ENCODE measurements at places on chromosomes 1 and 21.

- DNase-seq, result no peak
These were observed 462.3 kb upstream of the NFIA start for GRCh38 chr1:60620087-60620486.

DNA sequence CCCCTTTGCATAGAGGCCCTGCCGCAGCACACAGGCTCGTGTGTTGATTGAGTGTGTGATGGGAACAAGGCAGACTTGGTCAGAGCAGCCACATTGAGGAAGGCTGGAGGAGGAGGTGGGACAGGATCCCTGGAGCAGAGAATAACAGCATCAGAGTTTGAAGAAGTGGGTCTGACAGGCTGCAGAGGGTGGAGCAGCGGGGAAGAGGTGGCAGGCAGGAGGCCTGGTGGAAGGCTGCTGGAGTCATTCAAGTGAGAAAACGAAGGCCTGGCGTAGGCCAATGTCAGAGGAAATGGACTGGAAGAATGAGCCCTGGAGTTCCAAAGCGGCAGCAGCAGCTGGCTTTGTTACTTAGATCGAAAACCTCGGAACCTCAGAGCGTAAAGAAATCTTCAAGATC lies 115.0 kb upstream of the GRIK3 start:
- no peak for DNase-seq

DNA sequence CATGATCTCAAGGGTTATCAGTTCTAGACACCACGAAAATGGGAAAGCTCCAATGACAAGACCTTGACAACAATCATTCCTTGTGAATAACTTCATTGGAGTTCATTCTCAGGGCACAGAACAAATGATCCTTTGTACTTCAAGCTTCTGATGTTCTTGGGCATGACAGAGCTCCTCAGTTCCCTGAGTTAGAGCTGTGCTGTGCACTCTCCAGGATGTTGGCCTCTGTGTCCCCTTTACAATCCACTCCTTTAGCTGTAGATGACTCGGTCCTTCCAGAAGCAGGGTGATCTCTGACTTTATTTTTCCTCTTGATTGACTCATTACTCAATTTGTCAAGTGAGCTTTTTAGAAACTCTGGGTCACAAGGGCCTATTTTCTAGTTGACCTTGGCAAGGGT lies 3.9 kb upstream of the FAM78B start:
- no peak for DNase-seq

DNA sequence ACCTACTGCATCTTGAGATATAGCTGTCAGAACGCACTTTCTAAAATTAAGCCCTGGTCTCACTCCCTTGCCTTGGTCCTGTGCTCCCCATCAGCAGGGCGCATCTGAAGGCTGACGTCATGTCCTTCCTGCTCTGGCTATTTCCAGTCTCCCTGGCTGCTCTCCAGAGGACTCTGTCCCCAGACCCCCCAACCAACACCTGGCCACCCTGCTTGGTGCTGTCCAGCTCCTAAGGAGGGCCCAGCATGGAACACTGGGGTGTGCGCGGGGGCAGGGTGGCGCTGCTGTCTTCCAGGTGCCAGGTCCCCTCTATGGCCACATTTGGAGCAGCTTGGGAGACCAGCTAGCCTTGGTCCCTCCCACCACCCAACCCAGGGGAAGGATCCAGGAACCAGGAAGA lies 8.3 kb downstream of the TNNT2 start:
- DNase-seq, result no peak

DNA sequence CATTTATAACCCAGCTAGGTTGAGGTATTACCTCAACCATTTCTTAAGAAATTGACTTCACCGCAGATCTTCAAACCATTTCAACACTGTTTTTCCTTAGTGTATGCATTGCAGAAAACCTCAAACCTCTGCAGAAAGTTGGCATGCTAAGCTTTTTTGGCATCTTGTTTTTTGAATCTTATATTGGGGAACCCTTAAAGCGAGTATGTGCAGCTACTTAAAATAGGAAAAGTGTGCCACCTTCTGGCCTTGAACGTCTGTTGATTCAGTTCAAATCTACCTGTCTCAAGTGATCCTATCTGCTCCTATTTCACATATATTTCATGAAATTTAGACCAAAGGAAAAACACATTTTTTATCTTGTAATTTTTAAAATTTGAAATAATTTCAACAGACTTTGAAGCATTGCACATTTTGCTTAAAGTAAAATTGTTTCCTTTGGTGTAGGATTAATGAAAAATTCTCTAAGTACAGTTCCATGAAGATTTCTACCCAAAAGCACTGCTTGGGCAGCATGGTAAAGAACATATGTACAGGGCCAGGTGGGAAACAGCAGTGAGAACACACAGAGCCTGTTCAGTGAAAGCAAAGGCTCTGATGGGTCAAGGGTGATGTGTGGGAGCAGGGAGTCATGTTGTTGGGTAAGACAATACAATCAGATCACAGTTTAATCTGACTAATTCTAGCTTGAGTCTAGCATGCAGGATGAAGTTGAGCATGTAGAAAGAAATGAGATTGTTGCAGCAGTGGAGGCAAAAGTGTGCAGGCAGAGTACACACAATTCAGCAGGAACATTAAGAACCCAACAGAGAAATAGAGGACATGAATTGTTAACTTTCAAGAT lies 17.2 kb downstream of the HENMT1 start:
- DNase-seq, result peak; percentile 55

- no peak for DNase-seq
These were observed 4.7 kb downstream of the AKR7A3 start for GRCh38 chr1:19283891-19284290.

GRCh38 chr1:203038891-203039608 lies 12.8 kb downstream of the PPFIA4 start:
- DNase-seq, result peak; percentile 77

- DNase-seq, result no peak
These were observed 46.5 kb upstream of the PARP1 start for GRCh38 chr1:226454349-226454748.

DNA sequence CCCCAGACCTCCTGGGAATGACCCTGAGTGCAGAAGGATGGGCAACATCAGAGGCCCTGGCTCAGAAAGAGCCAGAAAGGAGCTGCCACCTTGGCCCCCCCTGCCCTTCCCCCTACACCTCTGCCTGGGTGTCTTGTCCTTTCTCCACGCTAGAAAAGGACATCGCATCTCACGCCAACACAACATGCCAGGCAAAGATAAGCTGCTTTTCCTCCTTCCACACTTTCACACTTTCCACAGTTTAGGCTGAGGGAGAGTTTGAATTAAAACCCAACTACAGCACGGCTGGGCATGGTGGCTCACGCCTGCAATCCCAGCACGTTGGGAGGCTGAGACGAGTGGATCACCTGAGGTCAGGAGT lies 109.5 kb downstream of the SPSB1 start:
- no peak for DNase-seq

DNA sequence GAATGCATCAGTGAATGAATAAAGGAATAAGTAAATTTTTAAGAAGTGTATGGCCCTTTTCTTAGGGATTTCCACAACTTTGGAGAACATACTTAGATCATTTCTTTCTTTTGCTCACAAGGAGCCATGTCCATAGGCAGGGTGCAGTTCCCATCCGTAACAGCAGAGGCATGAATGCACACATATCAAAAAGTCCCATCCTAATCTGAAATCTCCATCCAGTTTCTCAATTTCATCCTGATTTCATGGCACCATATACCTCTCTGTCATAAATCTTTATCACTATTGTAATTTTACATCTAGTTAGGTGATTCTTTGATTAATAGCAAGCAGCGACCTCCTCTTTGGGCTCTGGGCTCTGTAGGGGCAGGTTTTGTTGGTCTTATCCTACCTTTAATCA lies 359.2 kb downstream of the RRAGC start:
- DNase-seq, result no peak

DNA sequence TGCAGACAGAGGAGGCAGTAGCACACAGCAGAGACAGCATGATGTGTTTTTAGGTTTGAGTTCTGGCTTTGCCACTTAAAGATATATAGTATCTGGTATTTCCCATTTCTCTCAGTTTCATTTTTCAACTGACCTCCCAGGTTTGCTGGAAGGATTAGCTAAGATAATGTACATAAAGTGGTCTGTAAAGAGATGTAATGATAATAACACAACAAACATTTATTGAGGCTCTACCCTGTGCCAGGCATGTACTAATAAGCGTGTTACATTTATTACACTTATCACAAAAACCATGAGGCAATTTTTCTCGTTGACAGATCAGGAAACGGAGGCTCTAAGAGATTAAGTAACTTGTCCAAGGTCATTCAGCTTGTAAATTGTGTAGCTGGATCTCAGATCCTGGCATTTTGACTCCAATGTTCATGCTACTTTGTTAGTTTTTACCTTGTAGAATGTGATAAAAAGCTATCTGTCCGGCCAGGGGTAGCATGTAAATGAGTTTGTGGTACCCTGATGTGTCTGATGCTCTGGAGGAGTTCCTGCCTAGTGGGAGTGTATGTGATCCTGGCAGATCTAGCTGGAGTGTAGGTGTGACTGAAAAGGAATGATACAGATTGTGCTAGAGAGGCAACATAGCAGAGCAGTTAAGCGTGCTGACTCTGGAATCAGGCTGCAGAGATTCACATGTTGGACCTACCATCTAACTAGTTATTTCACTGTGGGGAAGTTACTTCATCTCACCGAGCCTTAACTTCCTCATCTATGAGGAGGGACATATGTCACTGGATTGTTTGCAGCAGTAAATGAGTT lies 146.6 kb downstream of the VPS13D start:
- DNase-seq, result no peak

GRCh38 chr1:31805318-31805717 lies 10.5 kb downstream of the SPOCD1 start:
- no peak for DNase-seq

- peak; percentile 77 for DNase-seq
These were observed 22.6 kb downstream of the CASP9 start for GRCh38 chr1:15501208-15502032.

DNA sequence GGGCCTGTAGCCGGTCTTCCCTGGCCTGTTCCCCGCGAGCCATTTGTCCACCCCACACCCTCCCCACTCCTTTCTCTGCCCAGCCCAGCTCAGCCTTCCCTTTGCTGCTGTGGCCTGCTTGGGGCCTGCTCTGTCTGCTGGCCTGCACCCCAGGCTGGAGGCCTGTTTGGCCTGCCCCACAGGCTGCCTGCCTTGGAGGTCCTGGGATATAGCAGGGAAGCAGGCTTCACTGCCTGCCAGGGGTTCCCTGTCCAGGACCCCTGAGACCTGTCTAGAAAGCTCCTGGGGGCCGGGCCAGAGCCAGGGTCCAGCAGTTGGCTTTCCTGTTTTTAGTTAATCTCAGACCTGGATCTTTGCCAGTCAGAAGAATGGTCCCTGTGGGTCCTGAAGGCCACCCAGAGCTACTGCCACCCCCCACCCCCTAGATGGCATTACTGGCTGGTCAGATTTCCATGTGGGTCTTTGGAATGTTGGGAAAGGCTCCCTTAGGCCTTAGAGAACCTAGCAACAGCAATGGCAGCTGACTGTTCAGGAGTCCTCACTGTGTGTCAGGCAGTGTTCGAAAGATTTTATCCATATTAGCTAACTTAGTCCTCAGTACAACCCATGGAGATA lies 7.7 kb downstream of the ZNF362 start:
- no peak for DNase-seq

- no peak for DNase-seq
These were observed 4.4 kb downstream of the THEM5 start for GRCh38 chr1:151849126-151849525.

DNA sequence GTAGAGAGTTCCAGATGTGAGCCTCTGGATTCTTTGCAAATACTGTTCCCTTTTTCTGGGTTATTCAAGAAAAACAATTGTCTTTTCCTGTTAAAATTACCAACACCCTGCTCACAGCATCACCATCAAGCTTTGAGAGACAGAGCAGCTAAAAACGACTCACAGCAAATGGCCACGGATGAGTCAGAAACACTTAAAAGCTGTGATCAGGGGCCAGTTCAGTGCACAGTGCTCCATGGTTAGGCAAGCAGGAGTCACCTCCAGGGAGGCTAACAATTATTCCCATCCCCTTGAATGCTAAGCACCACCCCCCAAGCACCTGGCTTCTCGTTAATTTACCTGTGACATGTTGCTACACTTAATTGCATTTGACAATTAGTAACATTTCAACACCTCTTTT lies 128.4 kb upstream of the CAMK1G start:
- DNase-seq, result no peak

DNA sequence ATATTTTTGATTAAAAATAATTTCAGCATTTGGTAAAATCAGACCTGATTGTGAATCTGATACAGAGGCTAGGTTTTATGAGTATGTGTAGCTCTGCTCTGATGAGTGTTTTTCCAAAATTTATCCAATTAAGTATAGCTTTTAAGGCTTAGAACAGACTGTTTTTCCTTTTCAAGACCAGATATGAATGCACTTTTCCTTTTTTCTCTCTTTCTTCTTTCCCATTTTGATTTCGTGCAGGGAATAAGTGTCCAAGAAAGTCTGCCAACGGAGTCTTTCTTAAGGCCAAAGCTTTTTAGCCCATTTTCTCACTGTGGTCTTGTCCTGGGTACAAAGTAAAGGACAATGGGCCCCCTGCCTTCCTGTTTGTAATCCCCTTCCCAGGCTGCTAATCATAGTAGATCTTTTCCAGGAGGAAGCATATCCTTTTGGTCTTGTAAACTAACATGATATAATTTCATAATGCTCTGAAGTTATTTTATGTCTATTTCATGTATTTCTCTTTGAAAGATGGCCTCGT lies 2.9 kb downstream of the KIF1B start:
- no peak for DNase-seq

DNA sequence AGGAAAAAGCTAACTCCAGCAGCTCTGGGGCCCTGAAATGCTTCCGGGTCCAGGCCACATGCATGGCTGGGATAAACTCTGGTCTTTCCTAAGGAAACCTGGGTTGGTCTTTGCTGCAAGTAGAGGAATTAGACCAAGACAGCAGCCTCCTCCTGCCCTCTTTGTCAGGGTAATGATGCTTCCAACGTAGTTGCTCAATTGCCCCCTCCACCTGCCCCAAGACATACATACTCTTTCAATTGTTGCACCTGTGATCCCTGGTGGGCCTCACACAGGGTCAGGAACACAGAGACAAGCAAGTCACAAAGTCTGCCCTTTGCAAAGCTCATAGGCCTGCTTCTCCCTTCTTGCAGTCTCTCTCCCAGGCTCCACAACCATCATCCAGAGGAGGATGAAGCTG lies 41.9 kb upstream of the GRIK3 start:
- no peak for DNase-seq

Measured in GM10248 (cell line).